ENCODE measurements at places on chromosomes 2 and 18.

GRCh38 chr2:52431352-52431760, 1336.2 kb upstream of the CHAC2 start:
- DNase-seq = no peak

GRCh38 chr2:146544701-146545100, 1300.1 kb upstream of the ACVR2A start:
- no peak for DNase-seq

GRCh38 chr18:62371436-62371835, 46.3 kb downstream of the TNFRSF11A start:
- no peak for DNase-seq

GRCh38 chr2:173884025-173884802, 81.0 kb downstream of the SP3 start:
- peak; percentile 60 for DNase-seq

- peak; percentile 57 for DNase-seq
These were observed 624 bp upstream of the MAP4K3 start for GRCh38 chr2:39437522-39438296.

DNA sequence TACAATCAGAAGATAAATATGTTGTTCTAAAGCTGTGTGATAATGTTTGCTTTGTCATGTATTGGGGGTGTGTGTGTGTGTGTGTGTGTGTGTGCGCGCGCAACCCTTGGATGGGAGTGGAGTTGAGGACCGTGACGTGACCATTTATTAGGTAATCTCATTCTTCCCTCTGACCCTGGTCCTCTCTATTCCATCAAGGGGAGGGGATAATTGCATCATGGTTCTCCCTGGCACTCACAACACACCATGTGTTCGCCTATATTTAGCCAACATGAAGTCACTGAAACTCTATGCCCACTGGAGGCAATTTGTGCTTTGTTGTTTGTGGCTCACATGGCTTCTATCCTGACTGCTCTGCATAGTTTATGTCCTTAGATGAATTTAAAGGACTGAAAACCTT, 79.8 kb upstream of the LRPPRC start:
- DNase-seq = no peak

GRCh38 chr2:135960656-135961551, 24.5 kb downstream of the DARS1 start:
- DNase-seq = peak; percentile 39

GRCh38 chr2:177114712-177115111, 97.9 kb upstream of the HNRNPA3 start:
- no peak for DNase-seq

DNA sequence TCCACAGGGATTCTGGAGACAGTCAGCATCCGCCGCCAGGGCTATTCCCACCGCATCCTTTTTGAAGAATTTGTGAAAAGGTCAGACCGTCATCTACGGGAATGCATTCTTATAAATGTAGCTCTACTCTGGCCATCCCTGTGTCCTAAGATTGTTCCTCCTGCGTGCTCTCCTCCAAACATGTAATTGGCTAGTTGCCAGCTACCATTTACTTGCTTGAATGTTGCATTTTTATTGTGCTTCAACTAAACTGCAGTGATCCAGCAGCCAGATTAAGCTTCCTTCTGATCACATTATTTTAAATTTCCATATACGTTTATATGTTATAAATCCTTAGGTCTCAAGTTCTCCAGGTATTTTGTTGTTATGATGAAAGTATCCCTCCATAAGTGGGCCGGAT, 248.5 kb upstream of the SP5 start:
- DNase-seq = no peak

DNA sequence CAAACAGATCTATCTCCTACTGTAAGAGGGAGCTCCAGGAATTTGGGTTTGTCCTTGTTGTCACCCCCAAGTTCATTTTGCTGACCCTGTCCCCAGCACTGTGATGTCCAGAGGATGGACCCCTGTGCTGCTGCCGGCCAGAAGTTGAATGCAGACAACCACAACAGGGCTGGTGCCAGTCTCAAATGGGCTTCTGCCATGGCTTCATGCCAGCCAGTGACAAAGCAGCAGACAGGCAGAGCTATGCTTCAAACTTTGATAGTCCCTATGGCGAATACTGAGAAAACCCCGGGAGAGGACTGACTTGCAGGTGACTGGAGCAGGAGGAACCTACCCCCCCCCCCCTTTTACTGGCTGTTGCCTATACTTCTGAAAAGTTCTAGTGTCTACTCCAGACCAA, 3.2 kb downstream of the SMAD7 start:
- no peak for DNase-seq

DNA sequence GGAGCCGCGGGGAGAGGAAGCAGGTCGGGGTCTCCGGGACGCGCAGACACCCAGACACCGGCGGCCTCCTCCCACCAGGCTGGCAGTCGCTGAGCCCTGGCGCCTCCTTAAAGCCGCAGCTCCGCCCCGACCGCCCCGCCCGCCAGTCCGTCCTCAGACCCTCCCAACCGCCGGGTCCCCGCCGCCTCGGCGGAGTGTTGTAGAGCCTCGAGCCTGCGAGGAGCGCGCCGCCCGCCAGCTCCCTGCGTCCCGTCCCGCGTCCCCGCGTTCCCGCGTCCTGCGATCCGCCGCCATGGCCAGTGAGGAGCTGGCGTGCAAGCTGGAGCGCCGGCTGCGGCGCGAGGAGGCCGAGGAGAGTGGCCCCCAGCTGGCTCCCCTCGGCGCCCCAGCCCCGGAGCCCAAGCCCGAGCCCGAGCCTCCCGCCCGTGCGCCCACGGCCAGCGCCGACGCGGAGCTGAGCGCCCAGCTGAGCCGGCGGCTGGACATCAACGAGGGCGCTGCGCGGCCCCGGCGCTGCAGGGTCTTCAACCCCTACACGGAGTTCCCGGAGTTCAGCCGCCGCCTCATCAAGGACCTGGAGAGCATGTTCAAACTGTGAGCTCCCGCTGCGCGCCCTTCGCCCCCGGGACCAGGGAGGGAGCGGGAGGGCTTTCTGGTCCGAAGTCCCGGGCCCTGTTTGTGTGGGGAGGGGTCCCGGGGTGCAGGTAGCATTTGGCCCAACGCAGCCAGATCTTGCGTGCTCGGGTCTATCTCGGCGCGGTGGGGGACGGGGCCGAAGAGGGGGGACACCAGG, at the start of gene EFHD1:
Gene EFHD1, plus strand, starts transcription at position 192 of the 793 bp plus-strand sequence. Its CDS starts 101 bp downstream, at position 293.
- peak; percentile 69 for DNase-seq

DNA sequence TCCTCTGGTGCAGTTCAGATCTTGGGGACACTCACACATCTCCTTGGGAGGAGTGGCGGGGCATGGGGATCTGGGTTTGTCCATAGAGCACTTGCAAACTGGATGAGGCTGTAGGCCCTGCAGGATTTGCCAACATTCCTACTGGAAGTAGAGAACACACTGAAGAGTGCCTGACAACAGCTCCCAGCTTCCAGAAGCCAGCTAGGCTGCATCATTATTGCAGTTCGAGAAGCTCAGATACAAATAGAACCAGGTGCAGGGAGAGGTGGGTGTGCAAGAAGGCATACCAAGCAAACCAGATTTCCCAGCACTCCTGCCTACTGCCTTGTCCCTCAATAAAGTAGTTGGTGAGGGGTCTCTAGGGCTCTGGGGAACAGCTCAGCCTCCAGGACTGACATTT, 52.5 kb downstream of the RHOB start:
- DNase-seq = no peak

DNA sequence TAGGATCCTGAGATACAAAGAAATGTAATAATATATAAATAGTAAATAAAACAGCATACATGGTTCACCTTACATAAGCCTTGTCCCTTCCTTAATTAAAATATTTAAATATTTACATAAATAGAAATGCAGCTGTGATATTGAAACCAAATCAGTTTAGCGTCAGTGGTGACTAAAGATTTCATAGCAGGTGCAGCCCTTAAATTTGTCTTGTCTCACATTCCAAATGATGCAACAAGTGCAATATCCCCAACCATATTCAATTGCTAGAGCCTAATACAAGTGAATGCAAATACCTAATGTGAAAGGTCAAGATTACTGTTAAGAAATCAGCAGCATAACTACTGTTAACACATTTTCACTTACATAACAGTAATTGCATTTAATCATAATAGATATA, 539.5 kb downstream of the NYAP2 start:
- DNase-seq = no peak

GRCh38 chr2:72115110-72116080, 32.3 kb downstream of the CYP26B1 start:
- DNase-seq = no peak

- DNase-seq = no peak
These were observed 88.5 kb downstream of the RIF1 start for GRCh38 chr2:151498178-151498577.

DNA sequence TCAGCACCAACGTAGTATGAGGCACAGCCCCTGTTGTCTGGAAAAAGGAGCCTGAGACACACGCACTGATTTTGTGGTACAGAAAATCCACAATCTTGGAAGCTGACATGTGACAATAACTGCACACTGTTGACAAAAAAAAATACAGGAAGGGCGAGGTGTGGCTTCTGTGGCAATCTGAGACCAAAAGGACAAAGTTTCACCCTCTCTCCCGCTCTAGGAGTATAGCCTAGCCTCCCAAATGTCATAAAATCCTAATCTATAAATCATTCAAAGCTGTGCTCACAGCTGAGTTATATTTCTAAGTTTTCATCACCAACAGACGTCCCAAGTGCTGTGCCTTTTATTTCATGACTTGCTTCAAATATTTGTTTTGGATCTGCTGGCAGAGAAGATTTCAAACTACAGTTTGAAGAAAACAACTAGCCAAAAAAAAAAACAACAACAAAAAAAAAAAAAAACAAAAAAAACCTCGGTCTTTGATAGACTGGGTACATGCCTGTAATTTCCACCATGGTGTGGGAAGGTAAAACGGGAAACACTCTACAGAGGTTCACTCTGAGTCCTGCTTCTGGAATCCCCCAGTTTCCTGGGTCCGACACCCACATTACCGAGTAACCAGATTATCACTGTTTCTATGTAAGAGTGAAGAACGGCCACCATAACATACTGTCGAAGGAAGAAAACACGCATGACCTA, 61.0 kb downstream of the C2orf76 start:
- no peak for DNase-seq

- DNase-seq = no peak
These were observed 371.5 kb downstream of the NUP35 start for GRCh38 chr2:183495589-183496267.

GRCh38 chr18:2331491-2331890, 239.8 kb downstream of the METTL4 start:
- DNase-seq = no peak

- no peak for DNase-seq
These were observed 6.5 kb downstream of the SULT6B1 start for GRCh38 chr2:37181726-37182684.

- peak; percentile 69 for DNase-seq
These were observed 874 bp downstream of the CLIP4 start for GRCh38 chr2:29115797-29116781.

Data from CD4-positive, alpha-beta T cell treated with Interleukin-17A for 4 hours (primary cell).